DMS 273 treated with DMSO at 0.1 percent for 48 hours (cell line): ENCODE measurements at places on chromosomes 11 and 22.

GRCh38 chr11:724049-724777 lies 18.2 kb downstream of the EPS8L2 start:
- DNase-seq = no peak

DNA sequence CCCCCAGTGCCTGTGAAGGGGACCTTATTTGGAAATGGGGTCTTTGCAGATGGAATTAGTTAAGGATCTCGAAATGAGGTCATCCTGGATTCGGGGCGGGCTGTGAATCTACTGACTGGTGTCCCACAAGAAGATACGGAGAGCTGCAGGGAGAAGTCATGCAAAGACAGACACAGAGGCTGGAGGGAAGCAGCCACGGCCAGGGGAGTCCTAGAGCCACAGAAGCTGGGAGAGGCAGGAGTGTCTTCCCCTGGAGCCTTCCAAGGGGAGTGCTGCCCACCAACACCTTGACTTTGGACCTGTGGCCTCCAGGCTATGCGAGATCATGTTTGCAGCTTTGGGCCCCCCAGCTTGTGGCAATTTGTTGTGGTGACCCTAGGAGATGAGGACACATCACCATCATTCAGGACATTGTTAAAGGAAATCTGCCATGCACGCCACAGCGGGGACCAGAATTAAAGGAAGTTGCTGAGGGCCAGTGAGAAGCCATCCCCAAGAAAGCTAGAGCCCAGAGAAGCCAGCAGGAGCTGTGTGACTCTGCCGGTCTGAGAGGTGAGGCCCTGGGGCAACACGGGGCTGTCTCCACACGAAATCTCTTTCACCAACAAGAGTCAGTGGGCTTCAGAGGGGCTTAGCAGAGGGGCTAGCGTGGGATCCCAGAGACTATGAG lies 434.7 kb downstream of the BRD1 start:
- DNase-seq = no peak

DNA sequence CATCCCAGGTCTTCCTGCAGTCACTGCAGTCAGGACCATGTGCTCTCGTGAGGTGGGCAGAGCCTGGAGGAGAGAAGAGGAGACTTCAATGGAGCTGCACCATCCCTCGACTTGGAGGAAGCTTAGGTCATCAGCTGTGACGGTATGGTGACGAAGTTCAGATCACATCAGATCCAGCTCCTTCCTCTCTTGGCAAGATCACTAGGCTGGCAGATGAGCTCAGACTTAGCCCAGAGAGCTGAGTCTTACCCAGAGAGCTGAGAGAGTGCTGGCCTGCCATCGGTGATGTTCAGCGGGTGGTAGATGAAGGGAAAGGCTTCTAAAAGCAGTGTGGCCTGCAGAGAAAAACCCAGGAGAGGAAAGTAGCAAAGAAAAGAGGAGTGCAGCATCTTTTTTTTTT lies 1.8 kb upstream of the SLC15A3 start:
- DNase-seq = no peak

DNA sequence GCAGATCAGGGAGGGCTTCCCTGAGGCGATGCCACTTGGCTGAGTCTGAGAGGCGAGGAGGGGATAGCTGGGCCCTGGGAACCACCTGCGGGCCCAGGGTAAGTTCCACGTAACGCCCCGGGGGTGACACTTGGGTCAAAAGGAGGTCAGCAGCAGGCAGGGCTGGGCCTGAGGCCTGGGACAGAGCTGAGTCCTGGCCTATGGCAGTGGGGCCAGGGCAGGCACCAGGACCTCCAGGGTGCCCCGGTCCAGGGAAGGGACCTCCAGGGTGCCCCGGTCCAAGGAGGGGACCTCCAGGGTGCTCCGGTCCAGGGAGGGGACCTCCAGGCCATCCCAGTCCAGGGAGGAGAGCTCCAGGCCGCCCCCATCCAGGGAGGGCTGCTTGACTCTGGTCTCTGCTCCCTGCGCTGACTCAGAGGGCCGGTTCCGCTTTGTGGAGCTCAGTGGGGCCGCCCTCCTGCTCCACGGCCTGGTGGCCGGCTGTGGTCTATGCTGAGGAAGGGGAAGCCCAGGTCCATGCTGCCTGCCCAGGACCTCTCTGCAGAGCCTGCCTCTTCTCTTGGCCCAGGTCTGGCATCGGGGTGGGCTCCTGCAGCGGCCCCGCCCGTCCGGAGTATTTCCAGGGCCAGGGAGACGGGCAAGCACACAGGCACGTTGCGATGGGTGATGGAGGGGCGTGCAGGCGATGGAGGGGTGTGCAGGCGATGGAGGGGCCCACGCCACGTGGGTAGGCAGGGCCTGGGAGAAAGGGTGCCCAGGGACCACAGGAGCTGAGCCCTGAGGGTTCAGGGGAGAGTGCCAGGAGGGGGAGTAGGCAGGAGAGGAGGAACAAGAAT lies 19.5 kb upstream of the WNT7B start:
- no peak for DNase-seq

DNA sequence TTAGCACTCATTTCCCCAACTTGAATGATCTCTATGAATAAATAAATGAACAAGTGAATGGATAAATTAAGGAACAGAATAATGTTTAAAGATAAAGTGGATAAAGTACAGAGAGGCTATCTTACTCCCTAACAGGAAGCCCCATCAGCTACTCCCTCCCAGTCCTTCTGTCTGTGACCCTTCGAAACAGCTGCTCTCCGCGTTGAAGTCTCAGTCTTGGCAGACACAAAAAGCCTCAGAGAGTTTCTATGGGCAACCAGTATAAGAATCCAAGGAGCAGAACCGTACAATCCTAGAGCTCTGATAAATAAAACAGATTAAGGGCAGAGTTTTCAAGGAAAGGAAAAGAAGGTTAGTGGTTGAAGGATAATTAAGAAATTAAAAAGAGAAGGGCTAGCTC lies 35.0 kb downstream of the GUCY1A2 start:
- DNase-seq = no peak

GRCh38 chr11:33055375-33055774 lies 16.0 kb downstream of the TCP11L1 start:
- DNase-seq = no peak

- no peak for DNase-seq
Observed at GRCh38 chr11:14336507-14337503, 22.2 kb downstream of the RRAS2 start.

DNA sequence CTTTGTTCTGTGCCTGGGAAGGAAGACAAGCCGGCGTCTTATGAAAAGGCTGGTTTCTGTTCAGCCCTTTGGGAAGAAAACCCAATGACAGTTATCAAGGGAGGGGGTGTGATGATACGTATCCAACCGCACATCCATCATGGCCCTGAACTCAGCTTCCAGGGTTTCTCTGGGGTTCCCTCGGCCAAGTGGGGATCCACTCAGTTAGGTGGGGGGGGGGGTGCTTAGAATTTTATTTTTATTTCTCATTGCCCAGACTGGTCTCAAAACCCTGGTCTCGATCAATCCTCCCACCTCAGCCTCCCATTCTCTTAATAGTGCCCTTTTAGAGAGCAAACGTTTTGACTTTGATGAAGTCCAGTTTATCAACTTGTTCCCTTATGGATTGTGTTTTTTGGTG lies 25.7 kb downstream of the KCNQ1 start:
- DNase-seq = no peak

DNA sequence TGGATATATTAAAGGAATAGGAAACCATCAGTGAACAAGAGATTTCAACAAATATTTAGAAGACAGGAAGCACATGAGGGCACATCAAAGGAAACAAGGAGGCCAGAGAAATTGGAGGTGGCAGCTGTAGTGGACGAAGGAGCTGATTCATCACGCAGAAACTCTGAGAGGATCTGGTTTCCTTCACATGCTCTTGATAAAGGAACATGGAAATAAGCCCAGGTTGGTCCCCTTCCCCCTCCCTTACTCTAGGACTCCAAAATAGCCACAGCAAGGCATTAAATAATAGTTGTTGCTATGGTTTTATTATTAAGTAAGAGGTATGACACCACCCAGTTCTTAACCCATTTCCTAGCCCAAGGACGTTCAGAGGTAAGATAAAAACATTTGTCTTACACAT lies 11.3 kb downstream of the IZUMO1R start:
- peak; percentile 3 for DNase-seq

GRCh38 chr11:115678942-115679341 lies 174.7 kb upstream of the CADM1 start:
- peak; percentile 0 for DNase-seq

DNA sequence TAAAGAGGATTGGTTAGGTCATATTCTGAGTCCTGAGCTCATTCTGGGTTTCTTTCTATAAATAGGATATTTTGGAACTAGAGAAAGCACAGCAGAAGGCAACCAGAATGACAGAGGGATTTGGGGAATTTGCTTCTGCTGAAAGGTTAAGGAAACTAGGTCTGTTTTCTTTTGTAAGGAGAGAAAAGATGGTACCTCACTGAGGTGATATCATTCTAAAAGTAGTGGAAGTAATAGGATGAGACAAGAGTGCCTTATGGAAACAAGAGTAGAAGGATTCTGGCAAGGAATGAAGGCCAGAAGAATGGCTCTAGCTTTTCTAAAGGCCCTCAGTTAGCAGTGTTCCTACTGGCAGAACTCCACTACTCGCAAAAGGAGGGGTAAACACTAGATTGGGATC lies 26.7 kb upstream of the BDNF start:
- no peak for DNase-seq

- no peak for DNase-seq
Observed at GRCh38 chr22:42745118-42745517, 24.4 kb upstream of the A4GALT start.

- DNase-seq = no peak
Observed at GRCh38 chr22:50085211-50085972, at the start of gene MLC1. Gene MLC1 (minus strand): TSS chr22:50085426. CDS start chr22:50084902, 524 bp downstream.

DNA sequence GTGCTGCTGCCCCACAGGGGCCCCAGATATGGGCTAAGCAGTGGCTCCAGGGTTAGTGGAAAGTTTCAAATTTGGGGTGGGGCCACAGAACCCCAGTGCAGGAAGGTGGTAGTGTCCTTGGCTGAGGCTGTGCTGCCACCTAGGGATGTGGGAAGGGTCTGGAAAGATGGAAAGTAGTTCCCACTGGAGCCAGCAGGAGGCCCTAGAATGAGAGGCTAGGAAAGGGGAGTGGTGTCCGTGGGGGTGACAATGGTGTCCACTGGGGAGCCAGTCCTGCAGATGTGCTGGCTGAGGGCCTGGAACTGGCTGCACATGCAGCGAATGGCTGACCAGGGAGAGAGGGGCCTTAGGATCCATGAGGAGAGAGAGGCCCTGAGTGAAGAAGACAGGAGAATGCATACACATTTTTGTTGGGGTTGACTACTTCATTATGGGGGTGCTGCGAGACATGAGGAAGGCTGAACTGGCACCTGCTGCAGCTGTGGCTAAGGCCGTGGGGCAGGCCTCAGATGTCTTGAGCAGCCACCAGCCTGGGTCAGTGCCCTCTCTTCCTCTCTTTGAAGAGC lies 21.1 kb downstream of the RFPL3 start:
- DNase-seq = no peak

DNA sequence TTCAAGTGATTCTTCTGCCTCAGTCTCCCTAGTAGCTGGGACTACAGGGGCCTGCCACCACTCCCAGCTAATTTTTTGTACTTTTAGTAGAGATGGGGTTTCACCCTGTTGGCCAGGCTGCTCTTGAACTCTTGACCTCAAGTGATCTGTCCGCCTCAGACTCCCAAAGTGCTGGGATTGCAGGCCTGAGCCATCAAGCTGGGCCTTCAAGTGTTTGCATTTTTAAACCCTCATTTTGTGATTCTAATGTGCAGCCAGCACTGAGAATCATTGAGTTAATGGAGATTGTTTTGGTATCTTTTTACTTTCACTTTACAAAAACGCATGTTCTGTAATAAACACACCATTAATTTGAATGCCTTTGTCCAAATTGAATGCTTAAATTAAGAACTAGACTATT lies 3.4 kb downstream of the TYR start:
- DNase-seq = no peak

- DNase-seq = no peak
Observed at GRCh38 chr11:69439651-69440464, 41.6 kb upstream of the LINC01488 start.

DNA sequence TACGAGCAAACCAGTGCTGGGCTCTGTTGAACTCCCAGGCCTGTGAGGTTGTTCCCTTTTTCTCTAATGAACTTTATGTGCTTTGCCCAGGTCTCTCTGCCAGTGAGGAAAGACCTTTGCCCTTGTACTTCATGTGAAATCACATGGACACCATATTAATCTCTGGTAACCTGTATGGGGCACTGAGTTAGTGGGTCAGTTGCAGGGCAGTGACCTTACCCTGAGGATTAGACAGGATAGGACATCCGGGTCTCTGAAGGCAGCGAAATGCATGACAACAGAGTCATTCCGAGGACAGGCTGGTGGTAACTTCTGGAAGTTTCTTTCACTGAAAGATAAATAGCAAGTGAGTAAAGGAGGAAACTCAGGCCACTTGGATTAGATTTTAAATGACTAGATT lies 93.7 kb downstream of the ZBTB16 start:
- no peak for DNase-seq

DNA sequence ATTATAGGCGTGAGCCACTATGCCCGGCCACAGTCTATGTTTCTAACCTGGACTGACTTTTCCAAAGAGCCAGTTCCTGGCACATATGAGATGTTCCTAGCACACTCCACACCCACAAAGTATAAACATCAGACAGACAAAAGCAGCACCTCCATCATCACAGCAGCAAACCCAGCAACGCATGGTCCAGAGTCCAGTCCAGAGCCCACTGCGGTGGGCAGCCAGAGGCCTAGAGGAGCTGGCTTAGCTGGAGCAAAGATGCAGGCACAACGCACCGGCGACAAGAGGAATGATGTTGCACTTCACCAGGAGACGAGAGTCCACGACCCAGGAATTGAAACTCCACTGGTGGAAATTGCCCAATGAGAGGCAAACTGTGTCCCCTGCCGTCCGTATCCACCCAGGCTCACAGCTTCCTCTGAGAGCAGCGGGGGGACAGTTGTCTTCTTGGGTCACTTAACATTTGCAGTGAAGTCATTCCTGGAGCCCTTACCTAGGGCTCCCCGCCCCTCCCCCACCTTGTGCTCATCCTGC lies 36.6 kb downstream of the RPS6KA4 start:
- no peak for DNase-seq

DNA sequence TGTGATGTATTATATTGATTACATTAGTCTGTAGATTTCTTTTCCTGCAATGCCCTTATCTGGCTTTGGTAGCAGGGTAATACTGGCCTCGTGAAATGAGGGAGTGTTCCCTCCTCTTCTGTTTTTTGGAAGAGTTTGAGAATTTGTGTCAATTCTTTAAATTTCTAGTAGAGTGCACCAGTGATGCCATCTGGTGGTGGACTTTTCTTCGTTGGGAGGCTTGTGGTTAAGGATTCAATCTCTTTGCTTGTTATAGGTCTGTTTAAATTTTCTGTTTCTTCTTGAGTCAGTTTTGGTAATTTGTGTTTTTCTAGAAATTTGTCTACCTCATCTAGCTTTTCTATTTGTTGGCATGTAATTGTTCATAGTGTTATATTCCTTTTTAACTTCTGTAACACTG lies 18.9 kb downstream of the SHANK3 start:
- DNase-seq = no peak

GRCh38 chr11:33620423-33621171 lies 80.0 kb downstream of the C11orf91 start:
- no peak for DNase-seq

DNA sequence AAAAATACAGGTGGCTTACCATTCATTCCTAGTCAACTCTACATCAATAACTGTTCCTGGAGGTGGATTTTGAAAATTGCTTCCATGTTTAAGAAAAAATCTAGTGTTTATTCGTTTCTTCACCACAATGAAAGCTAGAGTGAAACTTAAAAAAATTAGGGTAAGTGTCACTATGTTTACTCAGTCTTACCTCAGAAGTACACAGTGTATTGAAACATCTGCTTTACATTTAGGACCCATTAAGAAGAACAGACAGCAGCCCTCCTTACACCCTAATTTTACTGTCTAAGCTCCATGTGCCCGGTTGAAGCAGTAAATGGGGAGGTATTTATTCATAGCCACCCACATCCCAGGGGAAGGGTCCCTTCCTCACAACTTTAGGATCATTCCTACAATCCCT lies 51.4 kb downstream of the PIWIL3 start:
- no peak for DNase-seq

- DNase-seq = no peak
Observed at GRCh38 chr11:9269492-9270013, 4.4 kb upstream of the DENND5A start.
